ENCODE measurements at places on chromosomes 3 and 15. TPM values are rescaled to one million over a fixed set of nuclear protein-coding genes. Genes with fewer than 3 reads are reported as not detected.

DNA sequence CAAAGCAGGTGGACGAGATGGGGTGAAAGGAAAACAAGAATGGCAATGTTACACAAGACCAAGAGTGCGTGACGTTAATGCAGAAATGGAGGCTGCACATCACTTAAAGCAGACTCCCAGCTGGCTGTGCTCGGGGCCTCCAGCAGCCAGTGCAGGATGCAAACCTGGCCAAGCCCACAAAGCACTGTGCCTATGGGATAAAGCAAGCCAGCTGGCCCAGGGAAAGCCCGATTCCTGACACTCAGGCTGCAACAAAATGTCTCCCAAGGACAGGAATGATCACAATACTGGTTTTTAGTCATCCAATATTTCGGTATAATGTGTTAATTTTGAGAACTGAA lies 86.2 kb downstream of the SEC22A start:
- DNase-seq = no peak

DNA sequence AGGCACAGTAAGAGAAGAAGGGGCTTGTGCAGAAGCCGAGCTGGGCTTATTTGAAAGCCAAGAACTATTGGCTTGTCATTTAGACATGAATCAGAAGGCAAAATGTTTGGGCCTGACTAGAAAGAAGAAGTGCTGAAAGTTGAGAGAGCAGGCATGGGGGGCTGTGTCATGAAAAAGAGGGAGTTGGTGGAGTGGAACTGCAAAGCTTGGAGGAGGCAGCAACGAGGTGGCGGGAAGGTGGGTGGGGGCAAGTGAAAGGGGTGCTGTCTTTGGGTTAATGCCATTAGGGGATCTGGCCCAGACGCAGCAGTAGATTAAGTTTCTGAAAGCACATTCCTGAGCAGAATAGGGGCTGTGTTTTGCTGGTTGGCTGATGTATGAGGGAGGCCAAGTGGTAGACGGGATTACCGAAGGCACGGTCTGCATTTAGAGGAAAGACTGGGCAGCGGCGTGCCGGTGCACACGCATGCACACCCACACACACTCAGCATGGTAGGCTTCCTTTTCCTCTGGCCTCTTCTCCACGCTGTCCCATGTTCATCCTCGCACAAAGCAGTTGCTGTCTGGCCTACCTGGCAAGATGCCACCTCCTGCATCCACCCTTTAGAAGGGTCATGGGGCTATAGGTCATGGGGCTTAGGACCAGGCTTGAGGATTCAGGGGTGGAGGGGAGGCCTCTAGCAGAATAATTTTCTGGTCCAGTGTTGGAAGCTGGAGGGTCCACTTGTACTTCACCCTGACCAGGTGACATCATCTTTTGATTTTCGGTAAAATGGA lies 43.0 kb downstream of the BOC start:
- no peak for DNase-seq

DNA sequence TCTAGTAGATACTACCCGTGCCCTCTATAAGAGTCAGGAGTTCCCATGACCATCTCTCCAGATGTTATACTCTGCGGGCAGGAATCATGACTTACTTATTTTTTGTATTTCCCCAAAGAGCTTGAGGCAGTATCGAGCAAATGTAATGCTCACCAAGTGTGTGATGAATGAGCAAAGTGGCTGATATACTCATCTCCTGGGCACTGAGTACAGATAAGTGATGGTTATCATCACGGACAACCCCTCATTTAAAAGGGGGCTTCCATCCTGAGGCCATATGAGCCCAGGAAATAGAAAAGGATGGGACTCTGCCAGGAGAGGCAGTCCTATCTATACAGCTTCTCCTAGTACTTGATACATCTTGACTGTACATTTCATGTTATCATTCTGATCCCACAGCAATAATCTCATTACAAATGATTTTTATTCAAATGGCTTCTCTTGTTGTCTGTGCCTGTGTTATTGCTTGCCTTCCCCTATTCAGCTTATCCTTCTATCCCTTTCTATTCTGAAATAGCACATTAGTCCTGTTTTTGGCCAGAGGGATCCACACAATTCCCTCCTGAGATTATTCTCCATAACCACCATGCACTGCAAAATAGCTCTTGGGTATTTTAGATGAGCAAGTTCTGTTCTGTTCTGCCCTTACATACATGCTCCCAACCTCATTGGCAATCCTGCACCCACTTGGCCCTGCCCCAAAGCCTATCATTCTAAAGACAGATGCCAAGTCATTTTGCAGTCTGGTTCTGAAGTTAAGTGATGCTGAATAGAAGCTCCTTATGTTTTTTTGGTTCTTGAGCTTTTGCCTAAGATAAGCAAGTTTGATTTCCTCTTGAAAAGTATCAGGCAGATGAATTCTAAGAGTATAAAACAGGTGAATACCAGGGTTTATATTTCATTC lies 48.0 kb upstream of the MRPL3 start:
- DNase-seq = no peak

Gene DUOXA2
- total RNA-seq = not detected

DNA sequence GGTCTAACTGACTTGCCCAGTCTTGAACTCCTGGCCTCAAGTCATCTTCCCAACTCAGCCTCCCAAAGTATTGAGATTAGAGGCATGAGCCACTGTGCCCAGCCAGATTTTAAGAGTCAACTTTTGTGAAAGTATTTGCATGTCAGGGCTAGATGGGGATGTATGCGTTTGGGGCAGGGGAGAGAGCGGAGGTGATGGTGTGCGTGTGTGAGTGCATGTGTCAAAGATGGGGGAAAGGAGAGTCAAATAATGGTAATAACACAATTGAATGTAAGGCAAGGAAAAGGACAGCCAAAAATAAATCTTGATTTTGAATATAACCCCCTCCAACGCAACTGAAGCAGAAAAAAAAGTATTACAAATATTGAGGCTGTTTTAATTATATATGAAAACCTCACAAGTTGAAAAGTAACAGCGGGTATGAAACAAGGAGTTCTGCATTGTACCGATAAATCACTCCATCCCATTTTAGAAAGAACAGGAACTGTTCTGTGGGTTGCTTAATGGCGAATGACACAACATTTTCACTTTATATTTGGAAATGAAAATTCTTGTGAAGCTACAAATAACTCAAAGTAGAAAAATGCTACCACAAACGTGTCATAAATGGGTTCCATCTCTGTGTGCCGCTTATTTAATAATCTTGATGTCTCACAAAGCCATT lies 29.9 kb upstream of the LDHAL6B start:
- DNase-seq = no peak

Gene P2RY13
- total RNA-seq = under 0.01 TPM

- DNase-seq = no peak
Observed at GRCh38 chr15:94097552-94097951, 133.8 kb upstream of the MCTP2 start.

- no peak for DNase-seq
Observed at GRCh38 chr3:52895418-52895817, 1.9 kb downstream of the STIMATE start.

All from body of pancreas (tissue), 4 donors.